Thyroid gland (tissue), 4 donors: ENCODE measurements at places on chromosomes 4 and X. TPM values are rescaled to one million over a fixed set of nuclear protein-coding genes. Genes with fewer than 3 reads are reported as not detected.

The RADX gene
- total RNA-seq, result 5.5 TPM

The CT45A7 gene
- total RNA-seq, result not detected

The NEXMIF gene
- 2.0 TPM for total RNA-seq

The TBC1D19 gene
- 31.6 TPM for total RNA-seq

The CPE gene
- 333 TPM for total RNA-seq

DNA sequence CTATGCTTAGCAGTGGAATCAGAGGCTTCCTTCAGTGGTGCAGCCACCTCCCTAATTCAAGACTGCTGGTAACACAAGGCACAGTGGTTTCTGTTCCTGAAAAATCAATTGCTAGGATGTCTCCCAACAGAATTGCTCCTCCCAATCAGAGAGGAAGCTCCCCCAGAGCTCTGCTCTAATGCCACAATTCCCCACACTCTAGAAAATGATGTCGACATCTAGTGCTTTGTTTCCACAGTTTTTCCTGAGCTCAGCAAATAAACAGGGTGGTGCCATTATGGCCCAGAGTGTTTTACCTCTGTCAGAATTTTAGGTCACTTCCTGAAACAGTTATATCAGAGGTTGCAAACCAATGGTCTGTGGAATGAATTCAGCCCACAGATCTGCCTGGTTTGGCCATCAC lies 24.7 kb downstream of the TAB3 start:
- no peak for DNase-seq

GRCh38 chr4:169914866-169915265 lies 111.3 kb downstream of the MFAP3L start:
- DNase-seq, result no peak

DNA sequence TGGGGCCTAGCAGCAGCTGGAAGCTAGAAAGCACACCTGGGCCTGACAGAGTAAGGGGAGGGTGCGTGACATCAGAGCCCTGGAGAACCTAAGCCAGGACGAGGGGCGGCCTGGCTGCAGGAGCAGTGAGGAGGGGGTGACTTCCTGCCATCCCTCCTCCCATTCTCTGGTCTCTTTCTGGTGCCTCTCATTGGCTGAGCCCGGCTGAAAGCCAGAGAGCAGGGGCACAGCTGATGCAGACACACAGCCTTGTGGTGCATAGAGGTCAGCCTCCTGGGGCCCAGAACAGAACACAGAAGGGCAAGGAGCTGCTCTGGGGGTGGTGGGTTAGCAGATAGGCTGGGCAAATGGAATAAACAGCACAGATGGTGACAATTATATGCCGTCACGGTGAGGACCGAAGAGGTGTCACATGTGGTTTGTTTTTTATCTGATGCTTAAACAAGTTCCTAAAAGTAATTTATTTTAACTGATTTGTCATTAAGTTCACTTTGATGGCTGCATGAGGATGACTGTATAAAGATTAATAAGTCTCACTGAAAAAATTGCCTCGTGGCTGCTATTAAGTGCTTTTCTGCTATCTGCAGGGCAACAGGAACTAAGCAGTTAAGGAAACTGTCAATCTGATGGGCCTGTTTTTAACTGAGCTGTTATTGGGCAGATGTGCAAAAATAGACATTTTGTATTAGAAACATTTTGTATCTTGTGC lies 102.0 kb downstream of the FNIP2 start:
- no peak for DNase-seq

GRCh38 chr4:35106091-35106734 lies 1138.1 kb downstream of the ARAP2 start:
- no peak for DNase-seq

- no peak for DNase-seq
These were observed 512.6 kb upstream of the FAM241A start for GRCh38 chr4:111632641-111633151.

- DNase-seq, result no peak
These were observed 89.3 kb downstream of the DDIT4L start for GRCh38 chr4:100100985-100101384.

DNA sequence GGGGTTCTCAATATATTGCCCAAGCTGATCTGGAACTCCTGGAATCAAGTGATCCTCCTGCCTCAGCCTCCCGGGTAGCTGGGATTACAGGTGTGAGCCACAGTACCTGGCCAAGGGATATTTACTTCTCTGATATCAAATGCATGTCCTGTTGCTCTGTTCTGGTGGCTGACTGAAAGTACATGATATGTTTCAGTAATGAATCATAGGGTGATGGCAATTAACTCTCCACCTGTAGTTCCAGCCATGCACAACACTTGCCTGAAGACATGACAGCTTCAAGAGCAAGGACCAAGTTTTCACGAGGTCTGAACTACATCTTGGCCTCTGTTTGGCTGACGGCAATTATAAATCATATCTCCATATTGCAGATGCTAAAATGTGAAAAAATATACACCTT lies 9.1 kb downstream of the ZCCHC4 start:
- DNase-seq, result no peak

DNA sequence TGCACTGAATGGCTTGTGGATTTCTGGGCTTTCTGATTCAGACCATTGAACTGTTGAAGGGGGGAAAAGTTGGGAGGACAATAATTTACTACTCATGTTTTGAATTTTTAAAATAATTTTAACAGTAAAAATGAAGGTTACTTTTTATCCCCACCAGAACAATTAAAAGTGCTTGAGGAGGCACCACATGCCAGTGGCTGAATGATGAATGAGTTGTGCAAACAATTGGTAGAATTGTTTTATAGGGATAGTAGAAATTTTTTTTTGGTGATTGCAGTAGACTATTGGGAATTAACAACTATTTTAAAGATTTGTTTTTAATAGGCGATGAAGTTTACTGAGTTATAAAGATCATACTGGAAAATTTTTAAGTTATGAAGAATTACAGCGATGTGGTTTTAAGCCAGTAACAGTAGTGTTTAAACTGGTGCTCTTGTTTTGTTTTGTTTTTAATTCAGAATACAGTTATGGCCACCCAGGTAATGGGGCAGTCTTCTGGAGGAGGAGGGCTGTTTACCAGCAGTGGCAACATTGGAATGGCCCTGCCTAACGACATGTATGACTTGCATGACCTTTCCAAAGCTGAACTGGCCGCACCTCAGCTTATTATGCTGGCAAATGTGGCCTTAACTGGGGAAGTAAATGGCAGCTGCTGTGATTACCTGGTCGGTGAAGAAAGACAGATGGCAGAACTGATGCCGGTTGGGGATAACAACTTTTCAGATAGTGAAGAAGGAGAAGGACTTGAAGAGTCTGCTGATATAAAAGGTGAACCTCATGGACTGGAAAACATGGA lies 2.7 kb downstream of the REST start:
- DNase-seq, result no peak

- peak; percentile 88 for DNase-seq
These were observed 54.9 kb downstream of the DCTD start for GRCh38 chr4:182862141-182862875.

DNA sequence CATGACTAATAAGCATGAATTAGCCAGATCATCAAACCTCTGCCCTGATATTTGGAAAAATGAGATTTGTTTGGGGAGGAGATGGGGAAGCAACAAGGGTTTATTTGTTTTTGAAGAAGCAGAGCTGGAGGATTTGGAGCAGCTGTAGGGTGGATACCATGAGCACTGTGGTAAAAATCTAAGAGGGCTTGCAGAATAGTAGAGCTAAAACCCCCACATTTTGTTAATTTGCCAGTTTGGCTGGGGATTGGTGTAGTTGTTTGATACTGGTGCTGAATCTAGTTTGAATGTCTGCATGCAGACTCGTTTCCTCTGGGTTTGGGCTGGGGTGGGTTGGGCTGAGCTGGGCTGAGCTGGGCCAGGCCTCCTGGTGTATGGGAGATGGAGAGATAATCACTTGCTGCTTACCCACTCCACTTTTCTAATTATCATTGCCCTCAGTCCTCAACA lies 43.7 kb downstream of the SMAD1 start:
- no peak for DNase-seq

GRCh38 chr4:178696515-178696914 lies 1254.3 kb upstream of the AGA start:
- DNase-seq, result no peak

GRCh38 chr4:4709736-4710135 lies 149.7 kb upstream of the MSX1 start:
- no peak for DNase-seq

GRCh38 chrX:134573683-134574035 lies 84.6 kb downstream of the PLAC1 start:
- DNase-seq, result no peak

DNA sequence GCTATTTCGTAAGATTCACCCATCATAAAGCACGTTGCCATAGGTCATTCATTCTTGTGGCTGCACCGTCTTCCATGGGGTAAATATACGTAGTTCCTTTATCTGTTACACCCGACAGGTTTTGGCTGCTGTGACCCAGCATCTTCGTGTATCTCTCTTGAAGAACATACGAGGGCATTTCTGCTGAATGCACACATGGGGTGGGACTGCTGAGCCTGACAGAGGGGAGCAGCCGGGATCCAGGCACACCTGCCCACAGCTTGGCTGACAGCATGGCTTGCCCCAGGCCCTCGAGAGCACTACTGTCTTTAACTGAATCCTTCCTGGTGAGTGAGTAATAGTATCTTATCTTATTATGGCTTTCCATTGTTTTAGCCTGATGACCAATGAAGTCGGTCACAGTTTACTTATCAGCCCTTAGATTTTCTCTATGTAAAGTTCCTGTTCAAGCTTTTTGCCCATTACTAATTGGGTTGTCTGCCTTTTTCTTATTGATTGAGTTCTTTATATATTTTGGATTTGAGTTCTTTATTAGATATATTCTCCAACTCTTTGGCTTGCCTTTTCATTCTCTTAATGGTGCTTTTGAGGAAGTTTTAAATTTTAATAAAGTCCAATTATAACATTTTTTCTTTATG lies 45.0 kb upstream of the MXD4 start:
- DNase-seq, result no peak

GRCh38 chr4:147138171-147138570 lies 192.5 kb upstream of the TTC29 start:
- DNase-seq, result no peak

- no peak for DNase-seq
These were observed 212.7 kb upstream of the TBL1X start for GRCh38 chrX:9252182-9252581.

DNA sequence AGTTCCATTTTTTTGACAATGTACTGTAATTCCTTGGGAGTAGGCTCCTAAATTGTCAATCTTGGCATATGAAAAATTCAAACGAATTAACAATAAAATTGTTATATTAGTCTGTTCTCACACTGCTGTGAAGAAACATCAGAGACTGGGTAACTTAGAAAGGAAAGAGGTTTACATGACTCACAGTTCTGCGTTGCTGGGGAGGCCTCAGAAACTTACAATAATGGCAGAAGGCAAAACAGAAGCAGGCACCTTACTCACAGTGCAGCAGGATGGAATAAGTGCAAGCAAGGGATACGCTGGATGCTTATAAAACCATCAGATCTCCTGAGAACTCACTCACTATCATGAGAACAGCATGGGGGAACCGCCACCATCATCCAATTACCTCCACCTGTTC lies 246.4 kb upstream of the TRAM1L1 start:
- no peak for DNase-seq

DNA sequence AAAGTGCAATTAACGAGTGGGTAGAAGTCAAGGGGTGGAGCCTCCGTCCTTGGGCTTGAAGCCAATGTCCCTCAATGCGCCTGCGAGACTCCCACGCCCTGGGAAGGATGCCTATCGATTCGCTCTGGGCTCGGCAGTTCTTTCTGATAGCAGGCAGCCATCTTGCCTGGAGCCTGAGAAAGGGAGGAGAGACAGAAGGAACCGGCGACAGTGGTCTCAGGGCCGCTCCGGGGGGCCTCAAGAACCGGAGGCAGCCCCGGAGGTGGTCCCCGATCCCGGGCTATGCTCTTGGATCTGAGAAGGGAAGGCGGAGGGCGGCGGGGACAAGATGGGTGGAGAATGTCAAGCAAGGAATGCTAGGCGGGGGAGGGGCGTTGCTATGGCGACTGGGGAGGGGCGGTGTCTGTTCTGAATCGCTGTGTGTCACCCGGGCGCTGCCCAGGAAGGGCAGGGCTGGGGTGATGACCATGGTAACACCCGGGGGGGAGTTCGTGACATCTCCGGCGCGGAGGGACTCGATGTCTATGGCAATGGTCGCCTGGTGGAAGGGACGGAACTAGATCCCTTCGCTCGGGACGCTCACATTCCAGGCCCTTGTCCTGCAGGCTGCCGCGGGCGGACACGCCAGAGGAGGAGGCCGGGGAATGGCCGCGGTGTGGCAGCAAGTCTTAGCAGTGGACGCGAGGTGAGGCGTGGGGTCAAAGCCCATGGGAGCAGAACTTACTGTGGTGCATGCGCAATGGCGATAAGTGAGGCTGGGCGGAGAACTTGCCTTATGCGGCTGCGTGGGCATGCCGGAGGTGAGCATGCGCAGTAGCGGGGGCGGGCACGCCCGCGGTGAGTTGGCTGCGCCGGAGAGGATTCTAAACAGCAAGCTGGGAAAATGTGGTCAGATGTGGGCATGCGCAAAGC lies at the start of gene WDR13:
WDR13 (plus strand) TSS at position 140 of the 912 bp plus-strand sequence; CDS start at position 645, 505 bp downstream.
- DNase-seq, result peak; percentile 89

- no peak for DNase-seq
These were observed 1.9 kb upstream of the MTTP start for GRCh38 chr4:99572527-99573240.

DNA sequence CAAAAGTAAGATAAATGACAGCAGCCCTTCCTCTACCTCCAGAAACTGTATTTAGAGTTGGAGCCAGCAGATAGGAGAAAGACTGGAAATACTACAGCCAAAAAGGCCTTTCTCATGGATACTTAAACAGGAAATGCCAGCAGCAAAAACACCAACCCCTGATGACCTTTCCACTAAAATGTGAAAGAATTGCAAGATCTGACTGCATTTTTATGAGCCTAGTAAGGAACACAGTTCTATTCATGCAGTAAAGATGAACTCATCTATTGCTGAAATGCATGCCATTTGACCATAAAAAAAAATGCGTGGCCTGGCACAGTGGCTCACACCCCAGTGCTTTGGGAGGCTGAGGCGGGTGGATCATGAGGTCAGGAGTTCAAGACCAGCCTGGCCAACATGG lies 19.9 kb downstream of the ABCG2 start:
- no peak for DNase-seq

GRCh38 chr4:5770051-5770450 lies 59.0 kb downstream of the EVC start:
- no peak for DNase-seq

DNA sequence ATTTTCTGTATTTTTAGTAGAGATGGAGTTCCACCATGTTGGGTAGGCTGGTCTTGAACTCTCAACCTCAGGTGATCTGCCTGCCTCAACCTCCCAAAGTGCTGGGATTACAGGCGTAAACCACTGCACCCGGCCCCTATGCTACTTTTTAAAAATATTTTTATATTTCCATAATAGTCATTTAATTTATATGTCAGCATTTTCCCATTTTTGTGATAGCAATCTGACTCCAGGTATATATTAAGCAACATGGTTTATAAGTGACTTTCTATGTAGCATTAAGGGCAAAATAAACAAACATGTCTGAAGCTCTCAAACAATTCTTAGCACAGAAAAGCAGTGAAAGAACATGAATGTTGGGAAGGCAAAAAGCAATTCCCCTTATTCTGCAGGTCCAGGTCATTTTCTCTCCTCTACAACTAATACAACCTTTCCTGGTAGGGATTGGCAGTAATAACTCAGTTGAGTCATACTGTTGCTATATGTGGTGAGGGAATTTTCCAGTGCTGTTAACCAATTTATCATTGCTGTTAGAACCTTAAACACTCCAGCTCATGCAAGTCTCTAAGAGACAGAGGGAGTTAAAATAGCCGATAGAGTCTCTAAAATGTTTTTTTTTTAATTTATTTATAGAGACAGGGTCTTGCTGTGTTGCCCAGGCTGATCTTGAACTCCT lies 24.0 kb downstream of the SMIM14 start:
- DNase-seq, result no peak

GRCh38 chrX:19019996-19020395 lies 36.1 kb upstream of the PHKA2 start:
- DNase-seq, result no peak
